RWPE1 (cell line): ENCODE measurements at places on chromosomes 3 and 15.
A peak's percentile ranks its signal among the peaks of the same experiment; 100 is the strongest.

GRCh38 chr3:52396907-52397591 is 47.9 kb downstream of the SEMA3G start:
- DNase-seq = no peak

- no peak for DNase-seq
These were observed 424.1 kb downstream of the ZNF385D start for GRCh38 chr3:21326704-21327475.

- no peak for DNase-seq
These were observed 79.1 kb downstream of the RAB11A start for GRCh38 chr15:65948383-65948782.

- DNase-seq = no peak
These were observed 32.4 kb downstream of the ADAMTS17 start for GRCh38 chr15:100309109-100310040.

- no peak for DNase-seq
These were observed 54.0 kb upstream of the TMEM108 start for GRCh38 chr3:132984181-132984580.

DNA sequence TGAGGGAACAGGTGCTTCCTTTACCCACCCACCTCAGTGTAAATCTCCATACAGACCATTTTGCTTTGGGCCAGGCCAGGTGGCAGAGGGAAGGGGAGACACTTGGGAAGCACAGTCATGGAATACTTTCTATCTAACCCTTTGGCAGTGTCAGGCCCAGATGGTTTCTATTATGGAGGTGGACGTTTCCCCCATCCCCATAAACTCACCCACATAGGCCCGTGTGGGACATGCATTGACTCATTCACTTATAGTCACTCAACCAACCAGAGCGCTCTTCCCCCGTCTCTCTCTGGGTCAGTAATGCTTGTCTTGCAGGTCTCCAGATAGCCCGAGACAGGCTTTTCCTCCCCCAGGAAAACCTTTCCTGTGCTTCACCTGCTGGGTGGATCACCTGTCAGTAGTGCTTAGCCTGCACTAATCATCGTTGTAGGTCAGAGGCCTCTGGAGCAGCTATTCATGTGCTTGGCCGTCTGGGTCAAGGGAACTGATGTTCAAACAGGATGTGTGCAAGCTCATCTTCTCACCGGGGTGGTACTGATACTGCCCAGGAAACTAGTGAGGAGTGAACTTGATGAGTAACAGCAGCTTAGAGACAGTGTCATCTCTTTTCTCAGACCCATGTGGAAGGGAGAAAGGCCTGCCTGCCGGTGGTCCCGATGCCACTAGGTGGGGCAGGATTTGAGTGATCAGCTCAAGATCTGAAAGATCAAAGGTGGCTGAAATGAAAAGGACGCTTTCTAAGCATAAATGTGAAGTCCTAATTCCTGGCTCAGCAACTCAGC is 67.1 kb downstream of the CEMIP start:
- no peak for DNase-seq

GRCh38 chr15:25936004-25936403 is 72.9 kb upstream of the ATP10A start:
- no peak for DNase-seq

GRCh38 chr15:93245661-93246042 is 156.6 kb upstream of the RGMA start:
- DNase-seq = no peak

DNA sequence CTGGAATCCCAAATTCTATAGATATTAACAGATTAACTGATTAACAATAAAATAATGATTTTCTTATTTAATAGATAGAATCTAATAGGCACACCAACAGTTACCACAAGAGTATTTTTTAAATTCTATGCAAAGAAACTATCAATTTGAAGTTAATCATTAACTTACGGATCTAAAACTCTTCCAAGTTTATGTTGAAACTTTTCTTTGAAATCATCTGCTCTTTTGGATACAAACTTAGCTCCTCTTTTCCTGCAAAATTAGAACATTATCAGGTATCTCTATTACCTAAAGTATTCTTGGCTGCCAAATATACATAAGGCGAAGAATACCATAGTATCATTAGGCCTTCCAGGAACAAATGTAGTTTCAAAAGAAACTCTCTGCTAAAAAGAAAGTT is 34.8 kb downstream of the EFHB start:
- no peak for DNase-seq

- DNase-seq = peak; percentile 92
These were observed 41.5 kb downstream of the CP start for GRCh38 chr3:149180057-149180573.

DNA sequence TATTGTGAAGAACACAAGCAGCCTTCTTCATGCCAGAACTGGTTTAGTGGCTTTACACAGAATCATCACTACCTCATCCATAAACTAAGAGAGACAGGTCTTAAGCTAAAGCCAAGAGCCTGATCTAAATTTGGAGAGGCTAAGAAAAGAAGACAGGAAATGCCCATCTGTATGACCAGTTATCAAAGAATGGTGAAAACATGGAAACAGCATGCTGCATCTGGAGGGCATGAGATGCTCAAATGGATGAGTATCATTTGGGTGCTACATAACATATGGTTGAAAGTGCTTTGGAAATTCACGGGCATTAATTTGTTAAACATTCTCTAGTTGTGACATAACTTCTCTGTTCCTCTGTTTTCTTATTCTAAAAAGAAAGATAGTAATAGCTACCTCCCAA is 112.5 kb downstream of the CPNE4 start:
- no peak for DNase-seq

GRCh38 chr3:52986049-52986448 is 59.8 kb downstream of the SFMBT1 start:
- no peak for DNase-seq

GRCh38 chr3:98013411-98014267 is 21.5 kb downstream of the GABRR3 start:
- DNase-seq = peak; percentile 56

GRCh38 chr3:117846238-117846637 is 1136.7 kb downstream of the TUSC7 start:
- DNase-seq = no peak

DNA sequence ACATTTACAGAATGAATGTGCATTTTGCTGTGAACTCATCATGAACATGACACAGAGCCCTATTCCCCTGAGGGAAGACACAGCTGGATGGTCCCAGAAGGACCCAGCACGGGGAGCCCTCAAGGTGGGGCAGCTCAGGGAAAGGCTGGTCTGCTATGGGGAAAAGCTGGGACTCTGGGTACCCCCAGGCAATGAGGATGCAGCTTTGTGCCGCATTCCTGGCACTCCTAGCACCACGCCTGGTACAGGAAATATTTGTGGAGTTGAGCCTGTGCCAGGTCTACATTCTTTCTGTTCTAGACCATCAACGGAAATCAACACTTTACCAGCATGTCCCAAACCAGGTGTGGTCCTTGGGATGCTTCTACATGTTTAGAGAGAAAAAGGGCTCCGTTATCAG is 74.0 kb downstream of the SRGAP3 start:
- peak; percentile 89 for DNase-seq

DNA sequence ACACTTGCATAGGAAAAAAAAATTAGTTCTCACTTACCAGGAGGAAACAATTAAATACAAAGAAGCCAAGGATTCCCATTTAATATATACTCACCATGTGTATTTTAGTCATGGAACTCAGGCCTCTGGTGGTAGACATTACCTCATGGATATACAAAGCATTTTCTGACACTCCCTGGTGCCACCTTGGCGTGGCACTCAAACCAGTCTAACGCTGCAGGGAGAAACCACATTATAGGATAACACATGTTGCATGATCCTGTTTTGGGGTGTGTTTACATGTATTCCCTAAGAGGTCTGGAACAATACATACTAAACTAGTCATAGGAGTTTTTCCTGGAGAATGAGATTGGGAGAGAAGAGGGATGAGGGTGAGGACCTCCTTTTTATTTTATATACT is 5.9 kb upstream of the RTF1 start:
- no peak for DNase-seq

DNA sequence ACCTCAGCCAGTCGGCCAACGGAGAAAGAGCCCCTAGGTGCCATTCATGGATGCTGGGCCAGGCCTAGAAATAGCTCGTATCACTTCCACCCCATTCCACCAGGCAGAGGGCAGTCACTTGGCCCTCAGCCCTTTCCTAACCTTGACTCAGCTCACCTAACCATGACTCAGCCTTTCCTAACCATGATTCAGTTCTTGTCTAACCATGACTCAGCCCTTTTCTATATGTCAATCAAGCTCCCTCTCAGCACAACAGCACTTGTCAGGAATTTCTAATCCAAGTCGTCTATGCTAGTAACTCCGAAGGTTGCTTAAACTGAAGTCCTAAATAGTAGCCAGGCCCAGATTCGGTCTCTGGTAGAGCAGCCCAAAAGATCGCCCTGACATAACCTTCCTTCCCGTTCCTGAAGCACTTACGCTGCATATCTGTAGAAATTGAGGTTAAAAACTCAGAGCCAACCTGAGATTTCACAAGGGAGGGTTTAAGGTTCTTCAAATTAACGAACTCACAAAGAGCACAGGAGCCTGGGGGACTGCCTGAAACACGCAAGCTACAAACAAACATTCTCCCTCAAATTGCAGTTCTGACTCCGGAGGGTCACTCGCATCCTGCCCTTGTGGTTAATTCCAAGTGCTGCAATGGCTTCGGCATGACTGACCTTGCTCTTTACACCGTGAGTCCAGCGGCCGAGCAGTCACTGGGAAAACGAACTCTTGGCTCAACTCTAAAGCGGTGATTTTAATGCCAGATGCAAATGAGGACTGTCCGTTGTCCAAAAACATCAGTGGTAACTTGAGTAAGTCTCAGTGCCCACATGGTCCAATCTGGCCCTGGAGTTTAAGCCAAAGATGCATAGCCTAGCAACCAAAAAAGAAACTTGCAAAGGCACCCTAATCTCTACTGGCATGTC is 99.9 kb downstream of the ADAMTS17 start:
- peak; percentile 55 for DNase-seq

DNA sequence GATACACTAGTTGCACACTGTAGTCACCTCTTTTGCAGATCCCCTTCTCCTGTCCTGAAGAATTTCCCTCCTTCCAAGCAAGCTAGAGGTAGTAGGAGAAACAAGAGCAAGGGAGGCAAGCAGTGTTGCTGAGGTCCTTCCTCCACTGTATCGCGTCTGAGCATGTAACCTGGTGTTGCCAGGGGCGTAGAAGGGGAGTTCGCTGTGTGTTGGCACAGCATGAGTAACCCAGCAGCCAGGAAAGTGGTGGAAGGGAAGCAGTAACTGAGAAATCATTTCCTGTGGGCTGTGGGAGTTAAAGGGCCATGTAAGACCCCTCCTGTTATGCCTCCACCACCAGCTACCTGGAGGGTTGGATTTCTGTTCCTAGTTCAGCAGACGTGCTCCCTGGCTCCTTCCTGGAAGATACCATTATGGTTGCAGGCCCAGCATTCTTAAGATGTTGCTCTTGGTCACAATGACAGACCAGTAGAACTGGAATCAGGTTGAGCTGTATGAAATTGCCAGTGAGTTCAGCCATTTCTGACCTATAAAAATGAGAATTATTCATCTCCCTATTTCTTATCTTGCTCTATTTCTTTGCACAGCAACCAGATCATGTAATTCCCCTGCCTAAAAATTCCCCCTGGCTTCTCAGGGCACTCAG is 215.3 kb upstream of the TOPAZ1 start:
- DNase-seq = peak; percentile 3

GRCh38 chr3:132847849-132848625 is 125.8 kb upstream of the NPHP3 start:
- no peak for DNase-seq

GRCh38 chr15:63892794-63893441 is 59.2 kb upstream of the HERC1 start:
- no peak for DNase-seq

- DNase-seq = no peak
These were observed 36.9 kb upstream of the SFMBT1 start for GRCh38 chr3:53082736-53083135.

- DNase-seq = no peak
These were observed 9.0 kb downstream of the ZIC4 start for GRCh38 chr3:147397155-147397874.

DNA sequence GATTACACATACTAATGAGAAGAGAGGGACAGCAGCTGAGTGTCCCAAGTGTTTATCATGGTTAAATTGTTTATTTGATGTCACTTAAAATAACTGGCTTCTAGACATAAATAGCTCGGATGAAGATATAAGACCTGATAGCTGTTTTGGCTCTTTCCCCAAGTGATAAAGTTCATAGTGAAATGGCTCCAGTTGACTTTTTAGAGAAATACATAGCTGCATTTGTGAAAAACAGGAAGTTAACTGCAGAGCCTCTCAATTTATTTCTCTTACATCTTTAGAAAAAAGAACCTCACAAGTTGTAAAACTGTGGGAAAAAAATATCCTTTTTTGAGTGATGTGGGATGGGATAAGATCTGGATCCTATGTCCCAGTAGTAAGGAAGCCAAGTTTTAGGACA is 332.9 kb upstream of the RASGRP1 start:
- DNase-seq = no peak

GRCh38 chr3:49465270-49466034 is 4.6 kb upstream of the DAG1 start:
- DNase-seq = no peak
